ENCODE measurements at places on chromosomes 16 and 17.

DNA sequence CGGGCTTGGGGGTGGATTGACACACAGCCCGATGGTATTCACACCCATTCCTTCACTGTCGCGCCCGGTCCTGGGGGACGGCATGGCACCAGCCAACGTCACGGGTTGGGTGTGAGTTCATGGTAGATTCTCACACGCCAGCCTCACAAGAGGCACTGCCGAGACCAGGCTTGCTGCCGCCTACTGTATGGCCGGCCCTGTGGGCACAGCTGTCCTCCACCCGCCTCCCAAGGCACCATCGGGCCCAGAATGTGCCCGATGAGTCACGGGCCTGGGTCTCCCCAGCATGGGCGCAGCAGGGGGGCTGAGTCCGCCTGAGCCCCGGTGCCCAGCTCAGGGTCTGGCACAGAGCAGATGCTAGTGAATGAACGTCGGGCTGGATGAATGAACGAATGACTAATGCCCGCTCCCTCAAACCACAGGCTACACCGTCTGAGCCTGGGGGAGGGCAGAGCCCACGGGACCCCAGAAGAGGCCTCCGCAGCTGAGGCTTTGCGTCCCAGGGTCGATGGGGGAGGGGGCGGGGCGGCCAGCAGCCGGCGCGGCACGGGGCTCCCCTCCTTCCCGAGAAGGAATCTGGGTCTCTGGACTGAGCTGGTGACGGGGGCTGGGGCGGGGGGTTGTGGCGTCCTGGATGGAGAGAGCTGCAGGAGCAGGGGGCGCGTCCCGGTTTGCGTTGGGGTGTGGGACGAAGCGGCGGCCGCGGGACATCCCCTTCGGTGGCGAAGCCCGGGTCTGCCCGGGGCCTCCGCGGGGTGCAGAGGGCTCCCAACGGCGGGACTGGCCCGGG lies 829 bp downstream of the PITPNM3 start:
- DNase-seq = peak; percentile 16

DNA sequence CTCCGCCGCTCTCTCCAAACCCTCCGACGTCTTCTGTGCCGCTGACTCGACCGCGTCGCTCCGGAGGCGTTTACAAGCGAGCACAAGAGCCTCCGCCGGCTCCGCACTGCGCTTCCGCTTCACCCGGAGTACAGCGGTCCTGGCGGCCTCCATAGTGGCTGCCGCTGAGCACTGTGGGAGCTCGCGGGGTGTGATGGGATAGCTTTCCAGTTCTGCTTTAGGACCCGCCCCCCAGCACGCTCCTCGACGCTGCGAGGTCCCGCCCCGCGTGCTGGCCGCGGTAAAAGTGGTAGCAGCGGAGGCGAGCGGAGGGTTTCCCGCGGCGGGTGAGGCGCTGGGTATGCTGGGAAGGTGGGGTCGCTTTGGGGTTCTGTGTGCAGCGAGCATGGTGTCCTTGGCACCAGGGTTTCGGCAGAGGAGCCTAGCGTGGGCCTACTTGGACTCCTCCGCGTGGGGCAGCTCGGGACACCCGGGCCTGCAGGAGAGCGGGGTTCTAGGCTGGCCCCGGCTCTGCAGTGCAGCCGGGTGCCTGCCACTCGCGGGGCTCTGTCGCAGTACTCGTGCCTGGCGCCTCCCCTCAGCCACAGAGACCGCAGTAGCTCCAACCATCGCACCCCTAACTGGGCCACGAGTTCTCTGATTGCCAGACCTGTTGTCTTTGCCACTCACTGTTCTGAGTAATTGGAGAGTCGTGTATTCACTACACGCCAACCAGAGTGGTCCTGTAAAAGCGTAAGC lies at the start of the genes PRMT7 and SLC7A6OS:
Gene PRMT7, plus strand, starts transcription at position 246 of the 738 bp plus-strand sequence. CDS start 4,961 bp downstream, outside the sequence.
Gene SLC7A6OS, minus strand, starts transcription at position 173 of the 738 bp plus-strand sequence. Its CDS starts 20 bp downstream, at position 153.
- peak; percentile 69 for DNase-seq

- DNase-seq = no peak
These were observed 29.5 kb downstream of the RNF43 start for GRCh38 chr17:58387834-58388233.

DNA sequence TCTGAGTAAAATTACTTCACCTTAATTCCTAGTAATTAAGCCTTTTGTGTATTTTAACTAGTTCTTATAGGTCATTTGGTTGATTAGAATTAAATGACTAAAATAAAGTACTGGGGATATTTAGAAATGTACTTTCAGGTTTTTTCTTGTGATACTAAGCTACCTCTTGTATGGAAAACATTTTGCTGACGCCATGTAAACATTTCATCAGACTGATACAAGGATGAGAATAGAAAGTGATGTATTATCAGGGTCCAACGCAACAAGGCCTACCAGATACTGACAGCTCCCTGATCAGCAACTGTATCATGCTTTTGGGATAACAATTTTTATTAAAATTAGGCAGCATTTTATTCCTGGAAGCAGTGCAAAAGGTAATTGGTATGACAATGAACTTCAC lies 1.7 kb downstream of the SMARCE1 start:
- DNase-seq = no peak

- no peak for DNase-seq
These were observed 90.9 kb downstream of the RBFOX1 start for GRCh38 chr16:7423434-7424044.

DNA sequence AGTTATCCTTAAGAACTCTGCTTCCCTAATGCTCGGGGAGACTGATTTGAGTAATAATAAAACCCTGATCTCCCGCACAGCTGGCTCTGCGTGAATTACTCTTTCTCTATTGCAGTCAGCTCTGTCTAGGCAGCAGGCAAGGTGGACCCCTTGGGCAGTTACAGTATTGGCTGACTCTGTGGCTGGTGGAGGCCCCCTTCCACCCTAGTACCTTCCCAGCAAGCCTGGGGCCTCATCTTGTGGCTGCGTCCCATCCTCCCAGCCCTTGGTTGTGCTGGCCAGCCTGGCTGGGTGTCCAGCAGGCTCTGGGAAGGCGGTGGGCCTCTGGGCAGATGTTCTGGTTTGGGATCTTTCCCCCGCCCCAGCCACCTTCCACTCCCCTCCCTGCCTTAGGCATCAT lies 44.5 kb downstream of the CFAP20 start:
- no peak for DNase-seq

DNA sequence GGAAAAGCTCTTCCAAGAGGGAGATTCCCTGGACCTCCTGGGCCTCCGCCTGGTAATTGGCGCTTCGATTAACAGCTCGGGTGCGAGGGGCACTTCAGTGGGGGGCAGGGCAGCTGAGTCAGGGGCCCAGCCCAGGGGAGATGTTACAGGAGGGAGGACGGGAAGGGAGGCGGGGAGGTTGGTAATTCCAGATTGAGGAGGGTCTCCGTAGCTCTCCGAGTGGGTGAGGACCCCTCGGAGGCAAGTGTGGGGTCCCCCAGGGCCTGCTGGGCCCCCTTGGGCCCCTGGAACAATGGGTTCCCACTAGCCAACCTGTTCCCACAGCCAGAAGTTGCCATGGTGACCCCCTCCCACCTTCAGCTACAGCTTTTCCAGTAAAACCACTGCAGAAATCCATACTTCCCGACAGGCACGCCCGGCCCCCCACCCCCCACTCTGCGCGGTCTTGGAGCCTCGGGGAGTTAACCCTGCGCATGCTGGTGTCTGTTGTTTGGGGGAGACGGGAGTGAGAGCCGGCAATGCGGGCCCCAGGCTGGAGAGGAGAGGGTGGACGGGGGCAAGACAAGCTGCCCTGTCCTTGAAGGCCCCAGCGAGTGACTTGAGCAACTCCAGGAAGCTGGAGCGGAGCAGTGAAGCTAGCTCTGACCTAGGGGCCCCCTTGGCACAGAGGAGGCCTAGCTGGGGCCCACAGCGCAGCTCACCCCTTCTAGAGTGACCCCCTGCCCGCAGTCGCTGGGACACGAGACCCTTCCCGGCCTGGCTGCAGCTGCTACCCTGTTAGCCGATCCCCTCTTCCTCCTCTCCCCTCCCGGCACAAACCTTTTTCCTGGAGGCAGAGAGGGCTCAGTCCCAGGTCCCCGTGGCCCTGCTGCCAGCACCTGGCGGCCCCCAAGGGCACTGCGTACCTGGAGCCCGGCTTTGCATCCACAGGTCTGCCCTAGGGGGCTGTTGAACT lies 37.8 kb downstream of the TMEM235 start:
- no peak for DNase-seq

- no peak for DNase-seq
These were observed 75.5 kb downstream of the SHISA9 start for GRCh38 chr16:12976936-12977335.

GRCh38 chr17:66583112-66583748 lies 251.7 kb upstream of the CACNG5 start:
- no peak for DNase-seq

DNA sequence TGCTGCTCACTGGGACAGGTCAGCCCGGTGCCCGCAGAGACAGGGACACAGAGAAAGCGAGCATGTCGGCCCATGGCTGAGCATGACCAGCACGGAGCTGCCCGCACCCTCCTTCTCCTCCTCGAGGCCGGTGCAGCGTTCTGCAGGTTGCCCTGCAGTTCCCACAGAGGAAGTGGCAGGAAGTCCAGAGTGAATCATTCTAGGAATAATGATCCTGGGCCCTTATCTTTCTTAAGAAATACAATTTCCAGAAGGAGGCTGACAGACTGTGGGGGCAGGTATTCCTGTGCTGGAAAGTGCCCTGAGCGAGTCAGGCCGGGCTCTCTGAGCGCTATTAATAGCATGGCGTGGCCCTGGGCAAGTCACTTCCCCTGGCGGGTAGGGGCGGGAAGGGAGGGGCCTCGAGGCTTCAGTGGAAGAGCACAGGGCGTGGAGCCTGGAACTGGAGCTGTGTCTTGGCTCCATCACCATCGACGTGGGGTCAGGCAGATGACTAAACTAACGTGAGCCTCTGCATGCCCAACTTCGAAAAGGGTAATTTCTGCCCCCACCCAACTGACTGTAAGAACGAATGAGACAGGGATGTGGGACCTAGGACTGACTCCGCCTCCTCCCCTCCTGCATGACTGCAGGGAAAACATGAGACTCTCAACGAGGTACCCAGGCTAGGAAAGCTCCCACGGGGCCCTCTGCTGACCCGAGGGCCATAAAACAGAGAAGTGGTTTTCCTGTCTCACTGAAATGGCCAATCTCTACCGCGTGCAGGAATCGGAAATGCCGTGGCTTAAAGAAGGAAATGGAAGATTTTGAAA lies 9.8 kb downstream of the TMEM204 start:
- peak; percentile 81 for DNase-seq

- no peak for DNase-seq
These were observed 1.1 kb downstream of the NOXO1 start for GRCh38 chr16:1980030-1980769.

DNA sequence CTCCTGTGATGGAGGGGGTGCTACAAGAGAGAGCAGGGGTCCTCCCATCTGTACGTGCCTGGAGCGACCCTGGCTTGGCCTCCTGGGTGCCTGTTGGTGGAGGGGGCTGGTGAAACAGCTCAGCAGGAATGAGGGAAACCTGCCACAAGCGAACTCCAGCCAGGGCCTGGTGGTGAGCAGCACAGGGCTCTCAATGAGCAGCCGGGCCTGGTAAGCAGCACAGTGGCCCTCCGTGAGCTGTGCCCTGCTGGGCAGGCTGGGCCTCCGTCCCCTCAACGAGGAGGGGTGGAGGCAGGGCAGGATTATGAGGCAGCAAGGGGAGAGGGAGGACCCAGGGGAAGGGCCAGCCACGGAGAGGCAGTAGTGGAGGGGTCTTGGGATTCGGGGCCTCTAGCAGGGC lies 101.9 kb downstream of the SDK2 start:
- no peak for DNase-seq

GRCh38 chr16:68335175-68335574 lies 24.4 kb downstream of the PRMT7 start:
- no peak for DNase-seq

DNA sequence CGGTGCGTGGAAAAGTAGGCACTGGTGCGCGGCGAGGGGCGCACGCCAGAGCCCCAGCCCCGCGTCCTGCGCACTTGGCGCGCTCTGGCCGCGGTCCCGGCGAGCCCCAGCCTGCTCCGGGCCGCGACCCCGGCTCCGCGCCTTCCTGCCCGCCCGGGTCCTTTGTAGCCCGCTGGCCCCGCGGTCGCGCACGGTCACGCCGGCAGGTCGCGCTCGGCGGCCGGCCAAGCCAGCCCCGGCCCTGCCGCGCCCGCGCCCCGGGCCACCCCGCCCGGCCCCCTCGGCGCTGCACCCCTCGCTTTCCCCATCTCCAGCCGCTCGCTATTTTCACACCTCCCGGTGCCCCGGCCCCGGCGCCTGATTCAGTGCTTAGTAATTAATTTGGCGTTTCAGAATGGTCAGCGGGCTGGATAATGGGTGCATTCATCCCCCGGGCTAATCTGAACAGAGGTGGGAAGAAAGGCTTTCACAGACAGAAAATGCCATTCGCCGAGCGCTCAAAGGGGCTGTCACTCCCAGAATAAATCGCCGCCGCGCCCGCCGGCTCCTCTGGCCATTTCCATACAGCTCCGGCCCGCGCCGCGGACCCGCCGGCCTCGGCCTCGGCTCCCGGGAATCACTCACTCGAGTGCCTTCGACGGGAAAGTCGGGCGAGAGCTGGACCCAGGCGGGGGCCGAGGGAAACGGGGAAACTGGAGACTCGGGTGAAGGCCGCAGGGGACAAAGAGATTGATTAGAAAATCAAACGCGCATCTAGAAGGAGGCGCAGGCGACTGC lies 17.8 kb upstream of the NTN1 start:
- no peak for DNase-seq

GRCh38 chr16:75471723-75472633 lies 7.5 kb upstream of the TMEM170A start:
- DNase-seq = no peak

- DNase-seq = no peak
These were observed 446.6 kb downstream of the KCNJ18 start for GRCh38 chr17:22138861-22139469.

- no peak for DNase-seq
These were observed 60.2 kb downstream of the WWP2 start for GRCh38 chr16:69822174-69822935.

GRCh38 chr17:31490019-31490650 lies 98.7 kb downstream of the RAB11FIP4 start:
- DNase-seq = no peak

DNA sequence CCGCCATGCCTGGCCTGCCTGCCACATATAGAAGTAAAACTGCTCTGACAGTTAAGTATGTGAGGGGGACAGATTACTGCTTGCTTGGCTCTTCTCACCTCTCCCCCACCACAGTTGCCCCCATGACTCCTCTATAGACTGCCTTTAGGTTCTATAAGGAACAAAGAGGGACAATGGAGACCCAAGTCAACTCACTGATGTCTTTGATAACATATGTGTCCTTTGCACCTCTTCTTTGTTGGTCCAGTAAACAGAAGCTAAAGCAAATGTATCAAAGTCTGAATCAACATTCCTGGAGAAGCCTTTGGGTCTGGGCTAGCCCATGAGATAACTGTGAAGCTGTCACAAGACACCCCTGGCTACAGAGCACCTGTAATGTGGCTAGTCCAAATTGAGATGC lies 27.1 kb downstream of the NUDT7 start:
- no peak for DNase-seq

- DNase-seq = no peak
These were observed 51.3 kb downstream of the SCNN1B start for GRCh38 chr16:23353440-23353839.

- no peak for DNase-seq
These were observed 21.3 kb upstream of the UBE2I start for GRCh38 chr16:1287982-1288670.

DNA sequence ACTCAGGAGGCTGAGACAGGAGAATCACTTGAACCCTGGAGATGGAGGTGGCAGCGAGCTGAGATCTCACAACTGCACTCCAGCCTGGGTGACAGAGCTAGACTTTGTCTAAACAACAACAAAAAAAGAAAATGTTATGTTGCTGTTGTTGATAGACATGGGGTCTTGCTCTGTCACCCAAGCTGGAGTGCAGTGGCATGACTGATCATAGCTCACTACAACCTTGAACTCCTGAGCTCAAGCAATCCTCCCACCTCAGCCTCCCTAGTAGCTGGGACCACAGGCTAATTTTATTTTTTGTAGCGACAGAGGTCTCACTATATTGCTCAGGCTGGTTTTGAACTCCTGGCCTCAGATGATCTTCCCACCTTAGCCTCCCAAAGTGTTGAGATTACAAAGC lies 20.0 kb downstream of the FBXO47 start:
- DNase-seq = no peak

- no peak for DNase-seq
These were observed 29.9 kb downstream of the KCNJ16 start for GRCh38 chr17:70104791-70105523.

All from T1000 (cell line).